ENCODE measurements at places on chromosomes 6 and 20. TPM values are rescaled to one million over a fixed set of nuclear protein-coding genes. Genes with fewer than 3 reads are reported as not detected.

Gene PPIL6
- not detected for total RNA-seq

Gene FAM83C
- total RNA-seq: not detected

Gene EFCAB8
- 0.40 TPM for total RNA-seq

Gene VGLL2
- not detected for total RNA-seq

DNA sequence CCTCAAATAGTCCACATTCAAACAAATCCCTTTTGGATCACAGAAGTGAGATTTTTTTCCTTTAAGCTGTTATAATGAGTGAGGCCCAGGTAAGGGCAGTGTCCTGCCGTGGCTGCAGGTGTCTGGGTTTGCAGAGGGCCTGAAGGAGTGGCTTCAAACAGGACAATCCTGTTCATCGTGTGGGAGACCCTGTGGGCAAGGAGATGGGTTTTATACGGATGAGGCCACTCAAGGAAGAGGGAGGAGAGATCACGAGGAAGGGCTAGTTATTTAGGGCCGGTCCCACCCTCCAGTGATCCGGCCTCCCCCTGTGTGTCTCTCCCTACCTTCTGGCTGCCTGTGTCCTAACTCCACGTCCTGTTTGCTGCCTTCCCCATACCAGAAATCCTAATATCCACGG is 33.8 kb downstream of the PPP1R14C start:
- DNase-seq: no peak

DNA sequence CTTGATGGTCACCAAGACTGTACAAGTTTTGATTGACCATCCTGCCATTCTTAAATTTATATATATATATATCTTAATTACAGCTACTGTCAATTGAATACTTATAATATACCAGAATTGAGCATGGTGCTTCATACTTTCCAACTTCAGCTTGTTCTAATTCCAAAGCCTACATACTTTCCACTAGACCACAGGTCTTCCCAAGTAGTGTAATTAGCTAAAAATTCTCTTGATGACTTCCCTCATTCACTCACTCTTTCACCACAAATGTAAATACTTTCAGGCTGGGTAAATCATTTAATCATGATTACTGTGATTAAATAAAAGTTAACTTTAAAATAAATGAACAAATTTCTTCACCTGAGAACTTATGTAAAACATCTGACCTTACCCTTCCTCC is 3.4 kb downstream of the ASF1A start:
- DNase-seq: no peak

DNA sequence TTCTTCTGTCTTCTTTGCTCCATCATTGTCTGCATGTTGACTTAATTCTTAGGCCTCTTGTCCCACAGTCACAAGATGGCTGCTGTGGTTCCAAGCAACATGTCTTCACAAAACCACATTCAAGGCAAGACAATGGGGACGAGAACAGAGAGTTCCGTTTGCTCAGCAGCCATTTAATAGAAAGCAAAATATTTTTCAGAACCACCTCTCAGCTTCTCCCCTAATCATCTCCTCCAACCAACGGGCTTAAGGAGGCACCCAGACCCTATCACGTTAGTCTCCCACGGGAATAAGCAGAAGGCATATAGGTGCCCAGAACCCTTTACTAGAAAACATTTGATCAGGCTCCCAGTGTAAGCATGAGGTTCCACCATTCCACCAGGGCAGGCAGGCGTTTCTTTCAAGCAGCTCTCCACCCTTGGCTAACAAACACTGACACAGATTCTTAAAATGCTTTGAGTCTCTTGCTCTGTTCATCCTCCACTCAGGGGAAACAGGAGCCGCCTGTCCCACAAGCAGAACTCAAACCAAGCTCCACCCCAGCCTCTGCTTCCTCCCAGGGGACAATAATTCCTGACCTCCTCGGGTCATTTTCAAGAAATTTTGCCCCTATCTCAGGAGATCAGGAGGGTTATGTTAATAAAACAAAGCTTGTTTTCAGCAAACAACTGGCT is 19.0 kb downstream of the BMP7 start:
- DNase-seq: no peak

DNA sequence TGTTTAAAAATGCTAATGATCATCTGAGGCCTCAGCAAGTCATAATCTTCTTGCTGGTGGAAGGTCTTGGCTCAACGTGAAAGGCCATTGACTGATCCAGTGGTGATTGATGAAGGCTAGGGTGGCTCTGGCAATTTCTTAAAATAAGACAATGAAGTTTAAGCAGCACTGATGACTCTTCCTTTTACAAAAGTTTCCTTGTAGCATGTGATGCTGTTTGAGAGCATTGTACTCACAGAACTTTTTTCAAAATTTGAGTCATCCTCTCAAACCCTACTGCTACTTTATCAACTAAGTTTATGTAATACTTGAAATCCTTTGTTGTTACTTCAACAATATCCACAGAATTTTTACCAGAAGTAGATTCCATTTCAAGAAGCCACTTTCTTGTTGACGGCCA is 382.3 kb downstream of the ESR1 start:
- DNase-seq: no peak

- DNase-seq: no peak
Measured at GRCh38 chr6:41711323-41712038, 23.9 kb downstream of the TFEB start.
